ENCODE measurements at places on chromosomes 1 and 21.

GRCh38 chr1:201217851-201218250, 27.2 kb downstream of the IGFN1 start:
- DNase-seq, result peak; percentile 7

DNA sequence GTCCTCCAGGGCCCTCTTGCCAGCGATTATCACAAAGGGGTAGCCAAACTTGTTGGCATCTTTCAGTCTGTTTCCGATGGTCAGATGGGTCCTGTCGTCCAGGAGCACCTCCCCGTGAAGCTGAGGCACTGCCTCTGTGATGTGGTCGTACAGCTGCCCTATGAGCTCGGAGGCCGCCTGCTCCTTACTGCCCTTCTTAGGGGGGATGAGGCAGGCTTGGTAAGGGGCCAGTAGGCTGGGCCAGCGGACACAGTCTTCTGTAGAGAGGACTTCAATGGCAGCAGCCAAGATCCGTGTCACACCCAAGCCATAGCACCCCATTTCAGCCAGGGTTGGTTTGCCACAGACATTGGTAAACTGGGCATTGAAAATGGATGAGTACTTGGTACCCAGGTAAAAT, 6.5 kb downstream of the PARS2 start:
- DNase-seq, result no peak

GRCh38 chr1:34851431-34852105, 8.0 kb downstream of the SMIM12 start:
- DNase-seq, result no peak

- no peak for DNase-seq
These were observed 127.9 kb downstream of the CSMD2 start for GRCh38 chr1:34037109-34037508.

DNA sequence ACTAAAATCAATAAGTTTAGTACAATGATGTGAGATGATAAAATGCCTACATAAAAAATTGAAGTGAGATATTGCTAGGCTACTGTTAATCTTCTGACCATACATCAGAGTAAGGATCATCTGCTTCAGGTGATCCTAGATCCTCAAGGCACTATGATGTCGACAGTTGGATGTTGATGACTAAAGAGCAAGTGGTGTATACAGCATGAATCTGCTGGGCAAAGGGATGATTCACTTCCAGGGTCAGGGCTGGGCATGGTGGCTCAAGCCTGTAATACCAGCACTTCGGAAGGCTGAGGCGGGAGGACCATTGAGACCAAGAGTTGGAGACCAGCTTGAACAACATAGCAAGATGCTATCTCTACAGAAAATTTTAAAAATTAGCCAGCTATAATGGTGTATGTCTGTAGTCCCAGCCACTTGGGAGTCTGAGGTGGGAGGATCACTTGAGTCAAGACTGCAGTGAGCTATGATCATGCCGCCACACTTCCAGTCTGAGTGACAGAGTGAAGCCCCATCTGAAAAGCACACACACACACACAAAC, 24.6 kb downstream of the NUF2 start:
- DNase-seq, result no peak

DNA sequence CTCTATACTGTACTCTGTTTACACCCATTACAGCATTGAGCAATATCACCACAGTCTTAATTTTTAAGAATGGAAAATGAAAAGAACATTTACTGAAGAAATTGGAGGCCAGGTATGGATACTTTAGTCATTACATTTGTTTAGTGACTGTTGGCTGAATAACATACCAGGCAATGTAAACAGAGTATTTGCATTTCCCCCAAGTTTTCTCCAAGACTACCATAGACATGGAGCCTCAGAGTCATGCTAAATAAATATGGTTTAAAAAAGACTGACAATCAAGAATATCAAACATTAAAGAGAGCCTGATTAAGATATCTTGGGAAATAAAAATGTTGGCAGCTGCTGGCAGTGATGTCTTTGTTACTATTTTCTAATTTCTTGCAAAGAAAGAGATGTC, 136.9 kb upstream of the ADAMTS5 start:
- DNase-seq, result no peak

- peak; percentile 77 for DNase-seq
These were observed 20.6 kb downstream of the CSF1 start for GRCh38 chr1:109931189-109931731.

DNA sequence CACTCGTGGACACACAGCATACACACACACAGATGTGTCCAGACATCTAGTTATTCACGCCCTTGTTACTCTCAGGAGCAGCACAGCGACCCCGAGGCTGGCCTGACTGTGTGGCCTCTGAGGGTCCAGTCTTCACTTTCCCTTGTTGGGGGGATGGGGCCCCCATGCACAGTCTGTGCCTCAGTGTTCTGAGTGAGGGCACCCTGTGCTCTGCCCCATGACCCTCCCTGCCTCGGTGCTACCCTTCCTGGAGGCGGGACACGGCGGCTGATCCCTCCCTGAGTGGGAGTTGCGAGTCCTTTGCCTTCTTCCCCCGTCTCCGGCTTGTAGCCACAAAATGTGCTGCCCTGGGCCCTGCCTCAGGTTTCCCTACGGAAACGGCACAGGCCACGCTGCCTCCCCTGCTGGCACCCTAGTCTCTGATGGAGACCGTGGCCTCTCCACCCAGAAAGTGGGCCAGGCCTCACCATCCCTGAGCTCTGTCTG, 8.6 kb downstream of the CSTB start:
- DNase-seq, result no peak

DNA sequence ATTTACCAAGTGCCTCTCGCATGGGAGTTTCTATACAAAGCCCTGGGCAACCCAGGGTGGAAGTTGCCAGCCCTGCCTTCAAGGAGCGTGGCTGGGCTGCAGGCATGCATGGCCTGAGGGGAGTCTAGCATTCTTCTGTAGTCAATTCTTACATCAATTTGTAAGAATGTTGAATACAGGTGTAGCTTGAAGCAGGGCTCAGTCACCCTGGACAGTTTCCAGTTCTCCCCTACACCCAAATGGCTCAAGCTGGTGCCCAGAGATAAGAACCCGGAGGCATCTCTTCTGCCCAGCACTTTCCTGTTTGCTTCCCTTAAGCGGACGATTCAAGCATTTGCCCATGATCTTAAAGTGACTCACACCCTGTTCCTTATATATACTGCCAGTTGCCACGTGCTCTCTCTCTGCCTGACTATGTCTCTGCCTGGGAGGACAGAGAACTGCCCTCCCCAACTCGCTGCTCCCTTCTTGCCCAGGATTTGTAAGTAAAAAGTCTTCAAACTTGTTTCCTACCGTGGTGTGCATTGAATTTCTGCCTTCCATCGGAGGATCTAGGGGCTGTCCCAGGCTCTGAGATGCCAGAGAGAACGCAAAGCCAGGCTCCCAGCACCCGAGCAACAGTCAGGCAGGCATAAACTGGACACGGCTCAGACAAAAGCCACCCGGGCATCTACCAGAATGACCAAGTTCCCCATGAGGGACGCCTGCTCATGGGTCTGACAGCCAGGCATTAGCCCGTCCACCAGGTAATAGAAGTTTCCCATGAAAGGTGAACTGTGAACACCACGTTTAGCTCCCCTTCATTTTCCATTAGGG, 50.9 kb upstream of the AJAP1 start:
- no peak for DNase-seq
